ENCODE measurements at places on chromosomes 16 and 17. TPM values are rescaled to one million over a fixed set of nuclear protein-coding genes. Genes with fewer than 3 reads are reported as not detected.

TP53TG3C gene
- not detected for total RNA-seq

CCDC144A gene
- 5.0 TPM for total RNA-seq

- no peak for DNase-seq
Observed at GRCh38 chr16:35414563-35414962, 1955.2 kb downstream of the TP53TG3F start.

SDR42E1 gene
- total RNA-seq: 6.5 TPM

PRRT2 gene
- total RNA-seq: 0.83 TPM

TBC1D3H gene
- not detected for total RNA-seq

- DNase-seq: no peak
Observed at GRCh38 chr17:69473841-69474831, 59.6 kb downstream of the MAP2K6 start.

GRCh38 chr16:24689128-24689527, 40.3 kb upstream of the TNRC6A start:
- peak; percentile 39 for DNase-seq

GRCh38 chr16:54067322-54068065, 219.1 kb downstream of the IRX3 start:
- no peak for DNase-seq

DNA sequence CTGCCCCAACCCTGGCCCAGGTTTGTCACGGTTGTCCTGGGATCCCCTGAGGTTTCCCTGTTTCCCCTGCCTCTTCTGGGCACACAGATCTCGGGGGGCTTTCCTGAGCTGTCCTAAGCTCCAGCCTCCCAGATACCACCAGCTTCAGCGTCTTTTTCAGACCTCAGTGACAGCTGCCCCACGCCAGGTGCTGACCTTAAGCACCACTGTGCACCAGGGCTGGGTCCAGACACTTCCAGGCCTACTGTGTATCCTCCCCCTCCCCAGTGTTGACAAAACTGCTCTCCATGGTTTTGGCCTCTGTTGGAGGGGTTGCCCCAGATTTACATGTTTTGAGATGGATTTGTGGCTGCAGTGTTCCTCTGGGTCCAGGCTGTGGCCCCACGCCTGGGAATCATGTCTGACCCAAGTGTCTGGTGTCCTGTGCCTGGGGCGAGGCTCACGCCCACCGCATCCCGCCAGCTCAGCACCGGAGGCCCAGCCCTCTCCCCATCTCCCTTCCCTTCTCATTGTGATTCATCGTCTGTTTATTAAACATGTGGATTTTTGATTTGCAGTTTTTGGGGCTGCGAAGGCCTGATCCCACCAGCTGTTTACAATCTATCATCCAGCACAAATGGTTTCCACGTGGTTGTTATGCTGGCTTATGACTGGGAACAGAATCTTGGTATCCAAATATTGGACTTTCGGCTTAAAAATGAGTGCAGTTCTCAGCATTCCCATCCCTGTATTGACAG, 82.1 kb downstream of the METRNL start:
- DNase-seq: no peak

DDX5 gene
- total RNA-seq: 480 TPM

- DNase-seq: no peak
Observed at GRCh38 chr16:58087209-58087913, 41.8 kb downstream of the CFAP20 start.
